ENCODE measurements at places on chromosomes 6 and 20.
A peak's percentile ranks its signal among the peaks of the same experiment; 100 is the strongest.

GRCh38 chr20:64077876-64078551 is 1.3 kb downstream of the RGS19 start:
- DNase-seq = peak; percentile 56

GRCh38 chr20:63624486-63624885 is 2.4 kb downstream of the GMEB2 start:
- DNase-seq = no peak

GRCh38 chr6:111970426-111970825 is 83.5 kb upstream of the CCN6 start:
- no peak for DNase-seq

DNA sequence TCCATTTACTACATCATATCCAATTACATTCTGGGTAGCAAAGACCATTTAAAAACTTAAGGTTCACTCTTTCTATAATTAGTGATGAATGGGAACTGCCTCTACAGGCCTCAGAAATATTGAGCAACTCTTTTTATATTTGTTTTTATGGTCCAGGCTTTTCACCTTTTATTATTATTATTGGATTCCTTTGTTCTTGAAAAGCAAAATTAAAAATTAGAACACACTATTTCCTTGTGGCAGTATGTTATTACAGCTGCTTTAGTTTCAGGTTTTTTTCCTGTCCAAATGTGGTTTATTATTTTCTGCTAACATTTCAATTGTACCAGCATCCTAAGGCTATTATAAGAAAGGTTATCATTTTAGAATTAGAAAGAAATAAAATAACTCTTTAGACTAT is 150.1 kb downstream of the FARS2 start:
- no peak for DNase-seq

DNA sequence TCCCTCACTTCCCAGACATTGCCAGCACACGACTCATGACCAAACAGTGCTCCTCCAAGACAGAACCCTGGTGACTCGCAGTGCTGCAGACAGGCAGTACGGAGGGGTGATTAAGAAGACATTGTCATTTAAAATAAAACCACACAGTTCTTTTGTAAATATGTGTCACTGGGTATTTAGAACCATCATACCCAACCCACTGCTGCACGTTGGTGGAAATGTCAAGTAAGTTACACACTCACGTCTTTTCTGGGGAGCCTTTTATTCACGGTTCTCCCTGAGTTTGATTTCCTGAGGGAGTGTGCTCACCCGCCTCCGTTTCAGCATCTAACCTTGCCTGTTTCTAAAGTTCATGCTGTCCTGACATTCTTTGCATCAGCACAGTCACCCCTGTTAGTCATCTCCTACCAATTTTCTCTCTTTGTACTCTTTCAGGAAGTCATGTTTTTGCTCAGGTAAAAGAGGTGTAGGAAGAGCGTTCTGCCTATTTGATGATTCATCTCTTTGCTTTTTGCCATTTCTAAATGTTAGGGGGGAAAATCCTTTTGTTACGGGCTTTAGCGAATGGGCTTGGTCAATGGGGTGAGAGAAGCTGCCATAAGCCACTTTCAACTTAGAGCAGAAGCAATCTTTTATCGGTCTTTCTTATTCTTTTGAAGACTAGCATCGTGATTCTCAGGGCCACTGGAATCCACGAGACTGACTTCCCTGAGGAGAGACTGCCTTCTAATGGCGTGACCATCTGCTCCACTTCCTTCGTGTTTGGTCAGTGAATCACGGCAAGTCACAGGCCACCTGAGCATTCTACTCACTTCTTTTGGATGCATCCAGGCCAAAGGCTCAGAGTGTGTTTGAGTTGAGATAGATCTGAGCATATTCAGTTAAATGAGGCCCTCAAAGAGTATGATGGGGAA is 512.8 kb upstream of the JARID2 start:
- peak; percentile 70 for DNase-seq

DNA sequence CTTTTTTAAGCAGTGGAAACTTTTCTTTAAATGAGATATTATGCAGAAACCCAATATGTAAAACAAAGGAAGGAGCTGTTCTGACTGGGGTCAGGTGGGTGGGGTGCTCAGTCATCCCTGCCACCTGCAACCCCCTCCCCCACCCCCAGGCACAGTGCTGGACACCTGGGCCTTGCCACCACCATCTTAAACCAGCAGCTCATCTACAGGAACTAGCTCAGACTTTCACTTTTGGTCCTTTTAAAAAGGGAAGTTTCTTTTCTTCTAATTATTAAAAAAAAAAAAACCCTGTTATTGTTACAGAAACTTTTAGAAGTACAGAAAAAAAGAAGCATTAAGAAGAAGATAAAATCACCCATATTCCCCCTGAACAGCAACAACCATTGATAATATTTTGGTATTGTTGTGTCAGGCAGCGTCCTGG is 37.1 kb downstream of the PPP1R16B start:
- peak; percentile 76 for DNase-seq

- DNase-seq = no peak
These were observed 108.5 kb downstream of the SYCP2 start for GRCh38 chr20:59824711-59825562.

GRCh38 chr6:160428818-160429619 is 80.8 kb downstream of the SLC22A3 start:
- DNase-seq = no peak

DNA sequence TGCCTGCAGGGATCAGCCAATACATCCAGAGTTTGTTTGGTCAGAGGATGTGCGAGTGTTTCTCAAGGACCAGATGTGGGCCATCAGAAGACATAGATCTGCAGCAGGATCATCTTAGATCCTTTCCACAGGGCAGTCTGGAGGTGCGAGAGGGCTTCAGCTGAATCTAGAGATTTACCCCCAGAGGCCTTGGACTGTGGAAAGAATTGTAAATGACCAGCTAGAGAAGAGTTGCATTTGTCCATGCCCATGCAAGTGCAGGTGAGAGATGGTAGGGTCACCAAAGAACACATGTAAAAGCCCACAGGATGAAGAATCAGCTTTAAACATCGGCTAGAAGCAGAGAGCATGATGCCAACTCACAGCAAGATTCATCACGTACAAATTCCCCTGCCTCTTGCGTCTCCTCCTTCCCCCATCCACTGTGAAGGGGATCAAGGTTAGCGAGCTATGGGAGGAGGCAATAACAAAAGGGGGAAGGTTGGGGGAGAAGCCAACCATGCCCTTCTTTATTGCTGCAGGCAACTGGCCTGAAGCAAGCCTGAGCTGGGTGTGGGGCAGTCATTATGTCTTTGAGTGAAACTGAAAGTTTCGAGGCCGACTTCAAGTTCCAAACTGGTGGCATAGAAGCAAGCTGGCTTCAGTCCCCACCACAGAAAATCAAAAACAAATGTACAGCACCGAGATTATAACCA is 83.5 kb downstream of the SCML4 start:
- peak; percentile 40 for DNase-seq

DNA sequence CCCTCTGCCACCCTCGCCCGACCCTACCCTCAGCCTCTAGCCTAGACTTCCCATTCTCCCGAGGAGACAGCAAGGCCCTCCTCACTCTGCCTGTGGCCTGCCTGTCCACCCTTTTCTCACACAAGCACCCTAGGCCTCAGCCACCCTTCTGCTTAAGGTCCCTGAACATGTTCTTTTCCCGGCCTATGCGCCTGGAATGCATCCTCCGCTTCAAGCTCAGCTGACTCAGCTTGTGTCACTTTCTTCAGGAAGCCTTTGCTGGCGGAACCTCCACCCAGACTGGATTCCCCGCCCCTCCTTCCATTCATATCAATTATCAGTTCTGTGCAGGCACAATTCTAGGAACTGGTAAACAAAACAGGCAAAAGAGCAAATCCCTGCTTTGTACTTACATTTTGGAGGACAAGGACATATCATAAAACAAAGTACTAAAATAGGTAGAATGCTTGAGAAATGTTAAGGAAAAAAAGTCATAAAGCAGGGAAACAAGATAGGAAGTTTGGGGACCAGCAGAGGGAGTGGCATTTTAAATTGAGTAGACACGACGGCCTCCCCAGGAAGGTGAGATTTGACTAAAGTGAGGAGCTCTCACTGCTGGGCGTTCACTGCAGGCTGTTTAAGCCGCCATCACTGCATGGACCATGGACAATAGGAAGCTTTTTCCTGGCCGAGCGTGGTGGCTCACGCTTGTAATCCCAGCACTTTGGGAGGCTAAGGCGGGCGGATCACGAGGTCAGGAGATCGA is 17.9 kb upstream of the SNHG17 start:
- no peak for DNase-seq

GRCh38 chr20:23316626-23317025 is 34.0 kb upstream of the NXT1 start:
- no peak for DNase-seq

DNA sequence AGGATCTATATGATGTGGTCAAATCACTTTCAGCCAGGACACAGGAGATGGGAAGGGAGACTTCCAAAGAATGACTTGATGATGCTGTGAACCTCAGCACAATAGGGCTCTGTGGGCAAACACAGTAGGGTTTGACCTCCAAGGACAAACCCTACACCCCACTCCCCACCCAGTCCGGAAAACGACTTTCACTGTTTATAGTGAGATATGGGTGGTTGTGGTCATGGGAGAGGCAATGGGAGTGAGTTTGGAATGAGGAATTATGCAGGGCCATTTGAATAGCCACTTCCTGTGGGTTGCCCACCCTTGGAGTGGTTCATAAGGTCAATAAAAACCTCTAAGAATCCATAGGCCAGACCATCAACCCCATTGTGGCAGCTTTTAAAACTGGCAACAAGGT is 38.4 kb upstream of the PRND start:
- no peak for DNase-seq
